ENCODE measurements at places on chromosomes 3 and 15. TPM values are rescaled to one million over a fixed set of nuclear protein-coding genes. Genes with fewer than 3 reads are reported as not detected.

DNA sequence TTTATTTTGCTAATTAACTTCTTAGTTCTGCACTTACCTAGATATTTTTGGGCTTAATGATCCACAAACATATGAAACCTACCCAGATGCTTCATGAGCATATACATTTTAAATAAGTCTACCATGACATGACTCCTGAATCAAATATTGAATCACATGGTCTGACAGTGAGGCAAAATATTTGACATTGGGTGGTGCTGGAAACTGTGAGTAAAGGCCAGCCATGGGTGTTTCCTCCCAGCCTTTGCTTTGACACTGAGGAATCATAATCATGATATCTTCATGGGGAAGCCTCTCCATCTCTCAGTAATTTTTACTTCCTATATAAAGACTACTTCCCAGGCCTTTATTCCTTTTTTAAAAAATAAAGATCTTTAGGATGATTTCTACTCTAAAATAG lies 22.8 kb upstream of the SSR3 start:
- no peak overlapping the region for H3K4me3 ChIP-seq
- DNase-seq: no peak
- H3K27me3 ChIP-seq: no peaks in the 10 kb centered on the region
- no peak overlapping the region for H3K27ac ChIP-seq

- H3K4me1 ChIP-seq: no peaks in the 10 kb centered on the region
- no peak for DNase-seq
- H3K27me3 ChIP-seq: no peaks in the 10 kb centered on the region
- H3K27ac ChIP-seq: no peak overlapping the region
- H3K4me3 ChIP-seq: no peak overlapping the region
- no peaks in the 10 kb centered on the region for H3K36me3 ChIP-seq
Measured at GRCh38 chr3:159536876-159537275, 451.8 kb upstream of the IL12A start.

DNA sequence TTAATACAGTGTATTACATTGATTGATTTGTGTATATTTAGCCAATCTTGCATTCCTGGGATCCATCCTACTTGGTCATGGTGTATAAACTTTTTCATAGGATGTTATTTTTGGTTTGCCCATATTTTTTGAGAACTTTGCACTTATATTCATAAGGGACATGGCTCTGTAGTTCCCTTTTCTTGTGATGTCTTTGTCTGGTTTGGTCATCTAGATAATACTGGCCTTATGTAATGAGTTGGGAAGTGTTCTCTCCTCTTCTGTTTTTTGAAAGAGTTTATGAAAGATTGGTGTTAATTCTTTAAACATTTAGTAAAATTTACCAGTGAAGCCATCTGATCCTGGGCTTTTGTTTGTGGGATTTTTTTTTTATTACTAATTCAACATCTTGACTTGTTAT lies 9.6 kb downstream of the CHST13 start:
- H3K4me1 ChIP-seq: no peaks in the 10 kb centered on the region
- no peak for DNase-seq
- no peak overlapping the region for H3K4me3 ChIP-seq
- no peaks in the 10 kb centered on the region for H3K27me3 ChIP-seq
- H3K36me3 ChIP-seq: no peaks in the 10 kb centered on the region
- H3K27ac ChIP-seq: no peak overlapping the region

- no peak overlapping the region for H3K4me3 ChIP-seq
- no peaks in the 10 kb centered on the region for H3K27me3 ChIP-seq
- DNase-seq: no peak
- peaks cover 11% of the 10 kb centered on the region for H3K4me1 ChIP-seq
- H3K36me3 ChIP-seq: no peaks in the 10 kb centered on the region
Measured at GRCh38 chr3:177610686-177611633, 413.7 kb upstream of the TBL1XR1 start.

DNA sequence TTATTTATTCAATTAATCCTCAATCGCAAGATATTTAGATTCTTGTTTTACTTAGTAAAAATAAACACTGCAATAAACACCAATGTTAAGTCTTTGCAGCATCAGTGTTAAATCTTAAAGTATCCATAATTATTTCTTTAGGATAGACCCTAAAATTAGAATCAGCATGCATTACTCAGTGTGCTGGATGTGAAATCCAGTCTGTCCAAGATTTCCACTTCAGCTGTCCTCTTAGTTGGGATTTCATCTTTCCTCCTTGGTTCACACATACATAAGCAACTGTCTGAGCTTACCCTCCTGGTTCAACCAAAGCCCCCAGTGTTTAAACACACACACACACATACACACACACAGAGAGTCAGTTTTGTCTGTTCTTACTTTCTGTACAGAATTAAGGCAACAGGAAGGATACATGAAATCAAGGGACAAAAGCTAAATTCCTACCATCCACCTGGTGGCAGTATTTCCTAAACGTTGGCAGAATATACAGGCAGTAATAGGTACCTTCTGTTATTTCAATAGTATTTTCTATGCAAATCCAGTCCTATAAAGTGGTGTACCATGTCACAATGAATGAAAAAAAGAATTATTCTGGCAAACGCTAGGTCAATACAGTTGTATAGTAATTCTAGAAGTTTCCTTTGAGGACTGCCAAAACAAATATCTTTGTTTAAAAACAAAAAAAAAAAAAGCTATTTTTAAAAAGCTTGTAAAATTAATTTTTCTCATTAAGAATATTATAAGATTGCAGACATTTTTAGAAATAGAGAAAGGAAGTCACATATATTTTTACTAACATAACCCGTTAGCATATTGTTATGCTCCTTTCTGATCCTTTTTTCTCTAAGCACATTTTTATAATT lies 27.3 kb upstream of the DMXL2 start:
- no peak for DNase-seq
- H3K4me1 ChIP-seq: no peaks in the 10 kb centered on the region
- H3K27me3 ChIP-seq: no peaks in the 10 kb centered on the region
- H3K36me3 ChIP-seq: no peaks in the 10 kb centered on the region
- H3K4me3 ChIP-seq: no peak overlapping the region
- no peak overlapping the region for H3K27ac ChIP-seq

- H3K4me3 ChIP-seq: no peak overlapping the region
- no peaks in the 10 kb centered on the region for H3K27me3 ChIP-seq
- H3K36me3 ChIP-seq: no peaks in the 10 kb centered on the region
- H3K27ac ChIP-seq: no peak overlapping the region
- DNase-seq: no peak
Measured at GRCh38 chr3:188754267-188754666, 417.5 kb upstream of the TPRG1 start.

GRCh38 chr3:10508619-10509260 lies 3.4 kb upstream of the ATP2B2 start:
- no peak overlapping the region for H3K4me3 ChIP-seq
- no peaks in the 10 kb centered on the region for H3K4me1 ChIP-seq
- peaks cover 29% of the 10 kb centered on the region for H3K27me3 ChIP-seq
- no peak for DNase-seq
- H3K27ac ChIP-seq: no peak overlapping the region
- H3K36me3 ChIP-seq: no peaks in the 10 kb centered on the region

- H3K4me3 ChIP-seq: no peak overlapping the region
- H3K4me1 ChIP-seq: no peaks in the 10 kb centered on the region
- no peaks in the 10 kb centered on the region for H3K27me3 ChIP-seq
- DNase-seq: no peak
- no peaks in the 10 kb centered on the region for H3K36me3 ChIP-seq
Measured at GRCh38 chr3:59937201-59937600, 887.4 kb upstream of the CFAP20DC start.

GRCh38 chr3:40191850-40192448 lies 117.6 kb upstream of the EIF1B start:
- H3K27ac ChIP-seq: no peak overlapping the region
- no peak overlapping the region for H3K4me3 ChIP-seq
- no peaks in the 10 kb centered on the region for H3K27me3 ChIP-seq
- H3K4me1 ChIP-seq: no peaks in the 10 kb centered on the region
- no peak for DNase-seq
- no peaks in the 10 kb centered on the region for H3K36me3 ChIP-seq

DNA sequence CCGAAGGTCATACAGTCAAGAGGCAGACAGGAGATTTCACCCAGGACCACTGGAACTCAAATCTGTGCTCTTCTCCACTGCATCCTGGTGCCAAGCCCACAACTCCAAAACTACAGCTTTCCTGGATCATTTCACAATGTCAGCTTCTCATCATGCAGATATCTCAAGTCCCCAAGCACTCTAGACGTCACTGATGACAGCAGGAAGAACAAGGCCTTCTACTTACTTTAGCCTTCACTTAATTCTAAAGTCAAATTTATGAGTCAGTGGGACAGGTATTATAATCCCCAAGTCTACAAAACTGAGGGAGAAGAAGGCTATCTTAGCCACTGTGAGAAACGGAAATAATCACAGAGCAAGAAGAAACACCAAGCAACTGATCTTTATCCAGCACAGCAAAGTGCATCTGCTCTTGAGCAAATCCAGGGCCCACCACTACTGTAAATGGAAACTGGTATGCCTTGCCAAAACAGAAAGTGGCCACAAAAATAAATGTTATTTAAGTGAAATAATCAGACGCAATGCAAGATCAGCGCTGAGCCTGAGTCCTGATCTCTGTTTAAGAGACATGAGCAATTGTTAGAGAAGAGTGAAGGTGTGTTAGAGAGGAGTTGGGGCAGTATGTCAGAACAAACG lies 928 bp downstream of the RAD18 start:
- no peak for DNase-seq
- H3K27me3 ChIP-seq: no peaks in the 10 kb centered on the region
- H3K27ac ChIP-seq: no peak overlapping the region
- peak overlapping the region; percentile 75 for H3K4me3 ChIP-seq
- H3K36me3 ChIP-seq: no peaks in the 10 kb centered on the region

DNA sequence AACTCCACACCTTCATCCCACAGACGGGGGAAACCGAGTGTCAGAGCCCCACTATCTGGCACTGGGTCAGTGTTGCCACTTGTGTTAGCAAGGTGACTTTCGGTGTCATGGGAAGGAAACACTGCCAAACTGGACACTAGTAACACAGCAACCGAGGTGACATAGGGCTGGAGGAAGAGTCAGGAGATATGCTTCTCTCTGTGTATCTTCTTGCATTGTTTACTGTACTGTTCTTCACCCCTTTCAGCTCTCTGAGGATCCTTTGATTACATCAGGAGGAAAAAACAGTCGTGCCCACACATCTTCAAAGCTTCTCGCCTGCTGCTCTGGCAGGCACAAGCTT lies 109.4 kb upstream of the RAD18 start:
- H3K27me3 ChIP-seq: no peaks in the 10 kb centered on the region
- no peak overlapping the region for H3K27ac ChIP-seq
- H3K36me3 ChIP-seq: no peaks in the 10 kb centered on the region
- H3K4me1 ChIP-seq: peaks cover 3% of the 10 kb centered on the region
- H3K4me3 ChIP-seq: no peak overlapping the region

DNA sequence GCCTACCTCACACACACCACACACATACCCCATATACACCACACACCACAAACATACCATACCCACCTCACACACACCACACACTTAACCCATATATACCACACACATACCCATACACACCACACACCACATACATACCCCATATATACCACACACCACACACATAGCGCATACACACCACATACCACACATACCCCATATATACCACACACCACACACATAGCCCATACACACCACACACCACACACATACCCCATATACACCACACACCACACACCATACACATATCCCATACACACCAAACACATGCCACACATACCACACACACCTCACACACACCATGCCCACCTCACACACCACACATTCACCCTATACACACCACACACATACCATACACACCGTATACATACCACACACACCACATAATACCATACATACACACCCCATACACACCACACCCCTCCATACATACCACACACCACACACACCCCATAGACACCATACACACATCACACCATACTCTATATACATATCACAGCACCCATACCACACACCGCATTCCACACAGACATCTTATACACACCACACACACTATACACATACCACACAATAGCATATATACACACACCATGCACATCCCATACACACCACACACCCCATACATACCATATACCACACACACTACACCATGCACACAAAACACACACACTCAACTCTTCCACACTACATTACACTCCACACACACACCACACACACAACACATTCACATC lies 29.5 kb downstream of the APBA2 start:
- H3K4me3 ChIP-seq: no peak overlapping the region
- H3K27ac ChIP-seq: no peak overlapping the region
- H3K36me3 ChIP-seq: no peaks in the 10 kb centered on the region
- H3K27me3 ChIP-seq: no peaks in the 10 kb centered on the region
- no peak for DNase-seq

GRCh38 chr3:193903512-193903817 lies 232.5 kb upstream of the HES1 start:
- H3K4me3 ChIP-seq: no peak overlapping the region
- no peaks in the 10 kb centered on the region for H3K27me3 ChIP-seq
- H3K27ac ChIP-seq: no peak overlapping the region
- peaks cover 12% of the 10 kb centered on the region for H3K4me1 ChIP-seq

- no peaks in the 10 kb centered on the region for H3K27me3 ChIP-seq
- H3K36me3 ChIP-seq: no peaks in the 10 kb centered on the region
- no peak for DNase-seq
- no peak overlapping the region for H3K27ac ChIP-seq
Measured at GRCh38 chr15:98062869-98063268, 102.4 kb downstream of the ARRDC4 start.

DNA sequence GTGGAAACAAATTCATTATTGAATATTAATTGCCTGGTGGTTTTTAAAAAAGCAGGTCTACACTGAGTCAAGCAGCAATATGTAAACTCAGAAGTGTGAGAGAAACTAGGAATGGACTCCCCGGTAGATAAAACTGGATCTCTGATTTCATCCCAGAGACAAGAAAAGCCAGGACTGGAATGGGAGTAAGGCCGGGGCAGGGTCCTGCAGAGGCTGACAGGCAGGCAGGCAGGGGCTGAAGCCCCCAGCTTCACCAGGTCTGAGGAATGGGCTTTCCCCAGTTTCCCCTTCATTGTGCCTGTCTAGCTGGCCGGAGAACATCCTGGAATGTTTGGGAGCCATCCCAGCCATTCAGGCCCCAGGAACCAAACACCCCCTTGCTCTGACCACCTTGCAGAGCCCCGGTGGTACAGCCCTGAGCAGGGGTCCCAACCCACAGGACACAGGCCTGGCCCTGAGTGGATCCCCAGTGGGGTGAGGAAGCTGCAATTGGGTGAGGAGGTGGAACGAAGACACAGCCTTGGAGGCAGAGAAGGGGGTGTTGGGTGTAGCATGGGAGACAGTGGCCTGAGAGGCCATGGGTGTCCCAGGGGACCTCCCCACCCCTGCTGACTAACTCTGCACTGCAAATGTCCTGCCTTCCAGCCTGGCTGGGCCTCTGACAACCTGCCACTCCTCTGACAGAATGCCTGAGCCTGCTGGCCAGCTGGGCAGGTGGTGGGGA lies 31.7 kb upstream of the XYLB start:
- H3K36me3 ChIP-seq: no peaks in the 10 kb centered on the region
- H3K4me1 ChIP-seq: no peaks in the 10 kb centered on the region
- no peak overlapping the region for H3K4me3 ChIP-seq

Gene SATB1
- total RNA-seq: 28.4 TPM

Gene TMEM45A
- 15.9 TPM for total RNA-seq

Gene ST8SIA2
- not detected for total RNA-seq

Gene ETV5
- total RNA-seq: 56.3 TPM

Gene CYP1A1
- 2.4 TPM for total RNA-seq

Gene MRPL3
- total RNA-seq: 48.8 TPM

Measured in upper lobe of right lung (tissue), 1 donor.